ENCODE measurements at places on chromosomes 5 and 9.

DNA sequence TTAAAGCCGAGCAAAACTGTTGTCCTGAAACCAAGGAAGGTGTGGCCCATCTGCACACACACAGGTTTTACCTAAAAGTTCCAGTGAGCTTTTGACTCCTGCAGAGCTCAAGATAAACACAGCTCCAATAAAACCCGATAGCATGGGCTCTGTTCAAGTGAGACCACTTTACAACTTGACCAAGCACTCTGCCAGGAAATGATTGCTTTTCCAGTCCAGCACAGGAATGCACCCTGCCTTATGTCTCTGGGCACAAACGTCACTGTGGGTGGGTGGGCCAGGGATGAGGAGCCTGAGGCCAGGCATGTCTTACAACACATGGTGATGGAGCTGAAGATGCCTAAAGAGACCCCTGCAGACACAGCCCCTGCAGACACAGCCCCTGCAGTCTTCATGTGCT is 115.3 kb downstream of the ROR2 start:
- peak; percentile 18 for DNase-seq

DNA sequence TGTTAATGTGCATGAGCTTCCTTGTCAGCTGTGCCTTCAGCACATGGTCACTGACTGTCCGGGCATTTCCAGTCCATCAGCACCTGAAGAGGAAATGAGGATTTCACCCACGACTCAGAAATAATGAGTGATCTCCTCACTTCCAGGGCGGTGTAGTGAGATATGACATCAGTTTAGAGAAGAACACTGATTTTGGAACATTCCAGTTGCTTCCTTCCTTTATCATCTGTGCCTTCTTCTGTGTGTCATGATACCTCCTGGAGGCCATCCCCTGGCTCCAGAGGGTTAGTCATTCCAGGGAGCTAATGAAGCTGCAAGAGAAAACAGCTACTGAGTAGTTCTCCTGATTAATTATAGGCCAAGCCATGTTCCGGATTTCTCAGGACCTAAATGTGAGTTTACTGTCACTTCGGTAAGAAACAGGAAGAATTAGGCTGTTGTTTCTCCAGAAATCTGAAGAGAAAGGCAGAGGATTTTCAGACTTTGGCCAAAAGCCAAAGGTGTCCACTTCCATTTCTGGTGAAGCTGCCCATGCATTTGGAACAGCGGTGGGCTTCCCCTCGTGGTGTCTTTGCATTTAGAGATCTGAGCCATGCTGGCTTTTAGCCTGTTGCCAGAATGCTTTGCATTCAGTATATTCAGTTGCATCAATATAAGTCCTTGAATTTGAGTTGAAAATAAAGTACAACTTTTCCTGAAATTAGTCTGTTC is 161.3 kb upstream of the OTULINL start:
- peak; percentile 50 for DNase-seq

GRCh38 chr5:121462441-121462840 is 389.2 kb upstream of the FTMT start:
- DNase-seq = no peak

GRCh38 chr5:75197745-75198144 is 38.9 kb downstream of the ANKRD31 start:
- DNase-seq = no peak

- DNase-seq = no peak
Observed at GRCh38 chr9:18800579-18800978, 232.4 kb downstream of the SAXO1 start.

GRCh38 chr9:90137801-90138200 is 504.8 kb downstream of the DIRAS2 start:
- no peak for DNase-seq

- DNase-seq = no peak
Observed at GRCh38 chr9:75121914-75122558, 33.7 kb downstream of the OSTF1 start.

DNA sequence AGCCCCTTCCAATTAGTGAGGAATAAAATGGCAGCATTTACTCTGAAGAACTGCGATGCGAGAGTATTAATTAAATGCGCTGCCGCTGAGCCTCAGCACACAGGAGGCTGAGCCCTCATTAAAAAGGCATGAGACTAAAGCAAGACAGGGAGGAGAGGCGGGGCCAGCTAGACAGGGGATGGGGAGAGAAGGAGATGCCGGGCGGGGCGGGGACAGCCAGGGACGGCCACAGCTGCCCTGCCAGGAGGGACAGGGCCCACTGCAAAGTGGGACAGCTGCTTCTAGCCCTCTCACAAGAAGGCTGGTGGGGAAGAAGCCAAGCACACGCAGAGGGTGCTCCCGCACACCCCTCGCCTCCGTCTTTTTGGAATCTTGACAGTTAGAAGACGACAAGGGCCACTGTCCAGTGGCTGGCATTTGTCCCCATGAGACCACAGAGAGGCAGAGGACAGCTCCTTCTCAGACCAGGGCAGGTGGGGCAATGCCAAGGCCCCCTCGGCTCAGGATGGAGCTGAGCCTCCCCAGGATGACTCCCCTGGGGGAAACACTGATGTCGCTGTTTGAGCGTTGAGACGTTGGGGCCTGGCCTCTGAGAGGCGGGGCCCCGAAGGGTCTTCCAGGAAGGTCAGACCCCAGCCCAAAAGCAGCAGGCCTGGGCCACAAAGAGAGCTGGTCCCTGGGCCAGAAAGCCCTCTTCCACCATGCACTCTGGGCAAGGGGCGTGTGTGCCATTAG is 26.9 kb downstream of the ADAMTS2 start:
- no peak for DNase-seq

- DNase-seq = no peak
Observed at GRCh38 chr5:32538031-32538547, 47.3 kb upstream of the SUB1 start.

GRCh38 chr5:77168879-77169244 is 41.6 kb upstream of the PDE8B start:
- DNase-seq = peak; percentile 22
